ENCODE measurements at places on chromosomes 11 and 22.

GRCh38 chr11:11937433-11937832, 71.0 kb downstream of the DKK3 start:
- no peak for DNase-seq

GRCh38 chr22:17823226-17823625, 49.0 kb upstream of the BID start:
- no peak for DNase-seq

- no peak for DNase-seq
These were observed 21.1 kb downstream of the MPPED2 start for GRCh38 chr11:30565027-30565426.

GRCh38 chr11:117020869-117021564, 77.2 kb downstream of the SIK3 start:
- DNase-seq = no peak

DNA sequence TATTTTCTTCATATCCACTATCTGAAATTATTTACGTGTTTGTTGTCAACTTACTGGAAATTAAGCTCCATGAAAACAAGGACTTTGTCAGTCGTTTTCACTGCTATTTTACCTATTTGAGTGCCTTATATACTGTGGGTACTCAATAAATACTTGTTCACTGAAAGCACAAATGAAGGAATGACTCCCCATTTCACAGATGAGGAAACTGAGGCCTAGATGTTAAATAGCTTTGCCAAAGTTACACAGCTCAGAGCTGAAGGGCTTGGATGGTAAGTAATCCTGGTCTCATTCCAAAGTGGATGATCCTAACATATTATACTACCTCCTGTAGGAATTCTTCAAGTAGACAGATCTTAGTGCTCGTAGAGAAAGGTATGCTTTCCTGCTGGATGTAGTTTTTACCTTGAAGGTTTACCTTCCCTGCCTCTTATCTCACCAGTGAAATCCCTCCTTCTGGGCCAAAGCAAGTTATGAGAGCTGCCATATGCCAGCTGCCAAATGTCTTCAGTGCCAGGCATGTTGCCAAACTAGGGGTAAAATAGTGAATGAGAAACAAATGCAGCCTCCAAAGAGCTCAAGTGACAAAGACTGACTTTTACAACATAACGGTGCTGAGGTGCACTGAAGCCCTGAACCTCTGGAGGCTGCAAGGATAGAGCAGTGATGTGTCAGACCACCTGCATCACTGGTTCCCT, 129.7 kb downstream of the TRIM44 start:
- DNase-seq = no peak

- no peak for DNase-seq
These were observed 6.4 kb upstream of the C11orf96 start for GRCh38 chr11:43936076-43936475.

DNA sequence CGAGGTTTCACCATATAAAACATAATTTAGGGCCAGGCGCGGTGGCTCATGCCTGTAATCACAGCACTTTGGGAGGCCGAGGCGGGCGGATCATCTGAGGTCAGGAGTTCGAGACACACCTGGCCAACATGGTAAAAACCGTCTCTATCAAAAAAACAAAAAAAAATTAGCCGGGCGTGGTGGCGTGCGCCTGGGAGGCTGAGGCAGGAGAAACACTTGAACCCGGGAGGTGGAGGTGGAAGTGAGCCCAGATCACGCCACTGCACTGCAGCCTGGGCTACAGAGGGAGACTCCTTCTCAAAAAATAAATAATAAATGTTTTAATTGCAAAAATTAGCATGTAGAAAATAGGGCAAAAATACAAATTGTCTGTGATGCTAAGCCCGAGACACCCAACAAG, 993 bp upstream of the SFI1 start:
- no peak for DNase-seq

GRCh38 chr22:17268501-17269223, 49.4 kb upstream of the ADA2 start:
- no peak for DNase-seq

GRCh38 chr22:24424001-24424900, 3.1 kb upstream of the ADORA2A start:
- DNase-seq = no peak

GRCh38 chr22:35418088-35418487, 18.1 kb downstream of the MCM5 start:
- DNase-seq = no peak

GRCh38 chr11:15851051-15851498, 505.3 kb downstream of the SOX6 start:
- no peak for DNase-seq

DNA sequence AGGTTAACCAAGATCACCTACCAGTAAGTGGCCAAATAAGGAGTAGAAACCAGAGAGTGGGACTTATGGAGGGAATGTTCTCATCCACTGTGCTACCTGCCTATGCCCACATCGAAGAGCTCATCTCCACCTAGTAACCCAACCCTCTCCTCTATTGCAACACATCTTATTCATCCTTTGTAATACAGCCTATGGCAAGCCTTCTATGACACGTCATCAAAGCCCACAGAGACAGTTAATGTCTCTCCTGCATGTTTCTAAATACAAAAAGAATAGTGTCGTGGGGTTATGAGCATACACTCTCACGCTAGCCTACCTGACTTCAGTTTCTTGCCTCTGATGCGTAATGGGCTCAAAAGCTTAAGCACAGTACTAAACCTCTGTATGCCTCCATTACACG, 1158.1 kb upstream of the TENM4 start:
- no peak for DNase-seq

DNA sequence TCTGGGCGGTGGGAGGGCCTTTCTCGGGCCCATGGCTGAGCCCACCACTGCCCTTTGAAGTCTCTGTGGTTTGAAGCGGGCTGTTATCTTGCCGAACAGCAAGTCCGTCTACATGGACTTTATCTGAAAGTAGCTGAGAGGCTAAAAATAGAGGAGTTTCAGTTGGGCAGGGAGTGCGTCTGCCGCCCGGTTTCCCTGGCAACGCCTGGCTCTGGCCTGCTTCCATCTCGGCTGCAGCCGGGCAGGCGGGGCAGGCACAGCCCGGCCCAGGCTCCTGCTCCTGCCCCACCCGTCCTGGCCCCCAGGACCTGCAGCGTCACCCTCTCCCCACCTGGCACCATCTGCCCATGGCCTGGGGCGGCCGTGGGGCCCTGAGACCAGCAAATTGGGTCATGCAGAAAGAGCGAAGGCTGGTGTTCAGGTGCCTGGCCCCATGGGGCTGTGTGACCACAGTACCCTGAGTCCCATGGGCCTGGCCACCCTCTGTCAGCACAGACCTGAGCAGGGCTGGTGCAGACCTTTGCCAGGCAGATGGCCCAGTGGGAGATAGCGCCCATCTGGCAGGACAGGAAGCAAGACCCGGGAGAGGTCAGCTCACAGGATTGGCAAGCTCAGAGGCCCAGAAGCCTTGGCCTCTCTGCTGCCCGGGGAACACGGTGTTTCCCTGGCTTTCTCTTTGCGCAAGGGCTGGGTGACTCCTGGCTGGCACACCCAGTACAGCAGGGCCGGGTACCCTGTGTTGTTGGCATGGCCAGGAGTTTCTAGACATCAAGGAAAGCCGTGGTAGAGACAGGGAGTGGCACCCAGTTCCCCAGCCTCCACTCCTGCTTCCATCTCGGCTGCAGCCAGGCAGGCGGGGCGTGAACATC, 79.1 kb upstream of the KCNQ1OT1 start:
- no peak for DNase-seq

DNA sequence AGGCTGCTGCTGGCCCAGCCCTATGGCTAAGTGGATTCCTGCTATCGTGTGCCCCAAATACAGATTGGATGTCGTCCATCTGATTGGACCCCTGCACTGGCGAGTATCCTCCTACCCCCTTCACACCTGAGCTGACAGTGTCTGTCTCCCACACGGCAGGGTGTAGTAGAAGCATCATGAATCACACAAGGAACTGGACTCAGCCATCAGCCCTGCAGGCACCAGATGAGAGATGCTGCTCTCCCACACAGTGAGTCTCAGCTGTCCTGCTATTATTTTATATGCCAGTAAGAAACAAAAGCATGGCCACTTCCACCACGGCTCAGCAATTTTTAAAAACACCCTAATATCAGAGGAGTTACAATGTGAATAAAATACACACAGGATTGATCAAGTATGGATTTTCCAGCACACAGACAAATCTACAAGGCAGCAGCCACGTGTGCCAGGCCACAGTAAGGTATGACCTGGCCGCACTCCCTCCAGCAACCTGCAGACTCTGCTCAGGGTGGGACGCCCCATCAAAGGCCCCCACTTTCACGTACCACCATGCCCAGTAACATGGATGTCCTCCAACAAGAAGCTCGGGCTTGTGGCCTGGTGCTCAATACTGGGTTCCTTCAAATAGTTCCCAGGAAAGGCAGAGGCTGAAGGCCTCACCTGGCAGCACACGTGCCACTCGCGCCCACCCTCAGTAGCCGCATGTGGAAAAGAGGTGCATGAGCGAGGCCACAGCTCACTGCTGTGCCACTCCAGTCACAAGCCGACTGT, 16.4 kb upstream of the SLC25A1 start:
- DNase-seq = no peak

DNA sequence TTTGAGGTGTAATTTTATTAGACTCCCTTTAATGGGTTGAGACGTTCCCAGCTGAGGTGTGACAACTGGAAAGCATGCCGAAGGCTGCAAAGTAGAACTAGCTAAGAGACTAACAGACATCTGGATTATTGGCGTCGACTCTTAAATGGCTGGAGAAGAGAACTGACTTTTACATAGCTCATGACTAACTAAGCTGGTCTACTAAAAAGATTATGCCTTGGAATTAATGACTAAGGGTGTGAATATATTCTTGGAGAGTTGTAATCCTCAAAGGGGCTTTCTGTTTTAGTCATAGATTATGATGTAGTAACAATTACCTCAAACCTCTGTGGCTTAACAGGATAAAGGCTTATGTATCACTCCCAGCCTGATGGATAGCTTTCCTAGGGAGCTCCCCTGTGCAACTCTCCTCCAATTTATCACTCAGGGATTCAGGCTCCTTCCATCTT, 39.5 kb upstream of the SLC5A12 start:
- DNase-seq = no peak

GRCh38 chr11:86202013-86202336, 42.6 kb upstream of the EED start:
- DNase-seq = no peak

GRCh38 chr11:122750049-122750448, 88.3 kb upstream of the CRTAM start:
- no peak for DNase-seq

DNA sequence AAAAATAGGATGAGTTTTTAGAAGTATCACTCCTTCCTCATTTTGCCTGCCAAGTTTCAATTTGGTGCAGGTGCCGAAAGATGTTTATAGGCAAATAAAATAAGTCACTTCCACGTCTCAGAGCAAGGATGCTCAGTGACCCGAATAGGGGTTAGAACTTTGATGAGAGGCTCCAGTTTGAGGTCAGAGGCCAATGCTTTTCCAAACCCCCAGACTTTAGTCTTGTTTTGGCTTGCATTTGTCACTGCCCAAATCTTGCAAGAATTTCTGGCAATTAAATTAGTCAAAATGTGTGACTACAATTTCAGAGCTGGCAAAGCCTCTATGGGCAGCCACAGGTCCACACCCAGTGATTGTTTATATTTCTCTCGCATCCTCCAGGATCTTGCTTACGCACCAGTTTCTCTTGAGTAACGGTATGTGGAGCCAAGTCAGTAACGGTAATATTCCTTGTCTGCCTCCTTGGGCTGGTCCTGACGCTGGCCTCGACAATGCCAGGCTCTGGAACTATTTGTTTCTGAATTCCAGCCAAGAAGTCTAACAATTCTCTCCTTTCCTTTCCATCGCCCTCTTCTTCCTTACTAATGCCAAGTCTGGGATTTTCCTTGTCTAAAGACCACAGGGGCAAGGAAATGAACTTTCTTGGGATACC, 9.9 kb upstream of the NUP160 start:
- DNase-seq = no peak

- no peak for DNase-seq
These were observed 86.2 kb upstream of the OPCML start for GRCh38 chr11:133618544-133618943.

DNA sequence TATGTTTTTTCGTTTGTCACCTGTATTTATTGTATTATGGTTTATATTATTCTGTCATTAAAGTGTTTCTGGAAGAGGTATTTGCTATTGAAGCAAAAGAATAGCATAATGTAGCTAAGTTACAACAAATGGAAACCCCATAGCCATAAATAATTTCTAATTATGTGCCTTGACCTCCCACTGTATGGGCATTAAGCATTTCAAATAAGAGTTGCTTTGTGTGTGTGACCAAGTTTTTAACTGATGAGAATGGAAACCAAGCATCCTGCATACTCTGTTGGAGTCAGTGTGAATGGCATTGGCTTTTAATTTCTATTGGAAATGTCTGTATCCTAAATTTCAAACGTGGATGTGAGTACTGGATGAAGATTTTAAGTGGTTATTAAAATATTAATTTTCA, 61.9 kb upstream of the MYO18B start:
- no peak for DNase-seq

- DNase-seq = no peak
These were observed 5.1 kb downstream of the TSPAN18 start for GRCh38 chr11:44731685-44732430.

DNA sequence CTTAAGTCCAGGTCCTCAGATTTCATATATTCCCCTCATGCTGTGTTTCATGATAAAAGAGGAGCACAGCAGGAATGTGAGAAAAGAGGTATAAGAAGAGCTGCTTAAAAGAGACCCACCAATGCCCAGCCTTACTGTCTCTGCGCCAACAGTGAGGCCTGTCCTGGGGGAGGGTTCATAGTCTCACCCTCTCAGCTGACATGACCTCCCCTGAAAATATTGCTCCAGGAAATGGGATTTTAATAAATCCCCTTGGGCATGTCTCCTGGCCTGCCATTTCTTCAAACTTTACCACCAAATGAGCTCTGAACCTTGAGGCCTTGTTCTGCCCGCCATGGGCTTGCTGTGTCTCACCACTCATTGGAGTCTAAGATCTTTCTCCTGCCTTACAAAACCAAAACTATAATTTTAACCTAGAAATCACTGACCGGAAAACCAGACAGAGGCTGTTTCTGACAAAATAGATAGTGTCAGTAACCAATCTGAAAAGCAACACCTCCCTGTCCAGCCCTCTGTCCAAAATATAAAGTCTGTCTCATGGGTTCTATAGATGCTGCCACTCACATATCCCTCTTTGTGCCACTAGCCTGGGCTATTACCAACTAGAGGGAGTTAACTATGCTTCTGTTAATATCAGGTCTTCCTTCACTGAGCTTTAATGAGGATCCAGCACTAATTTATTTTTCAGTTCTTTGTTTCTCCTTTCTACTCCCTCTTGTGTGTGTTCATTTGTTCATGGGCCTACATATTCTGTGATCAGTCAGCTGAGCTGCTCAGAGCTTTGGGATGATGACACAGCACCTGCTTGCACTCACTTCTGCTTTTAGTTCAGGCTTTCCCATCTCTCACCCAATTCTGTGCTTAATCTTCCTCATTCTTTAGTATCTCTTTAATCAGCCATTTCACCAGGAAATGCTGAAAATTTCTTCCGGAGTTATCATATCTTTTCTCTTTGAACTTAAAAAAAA, at the start of gene OR2AG2:
Gene OR2AG2 (minus strand): TSS at position 51 of the 968 bp plus-strand sequence. CDS start 3,019 bp downstream, outside the sequence.
- DNase-seq = no peak

GRCh38 chr22:31595271-31595670, 66.7 kb downstream of the PISD start:
- DNase-seq = no peak

GRCh38 chr11:78607696-78608095, 33.0 kb upstream of the NARS2 start:
- no peak for DNase-seq
